Activated CD4-positive, alpha-beta T cell treated with anti-CD3 and anti-CD28 coated beads, Interleukin-2, amount 50 U/mL, for 1 hour (primary cell): ENCODE measurements at places on chromosomes 5 and 9.

DNA sequence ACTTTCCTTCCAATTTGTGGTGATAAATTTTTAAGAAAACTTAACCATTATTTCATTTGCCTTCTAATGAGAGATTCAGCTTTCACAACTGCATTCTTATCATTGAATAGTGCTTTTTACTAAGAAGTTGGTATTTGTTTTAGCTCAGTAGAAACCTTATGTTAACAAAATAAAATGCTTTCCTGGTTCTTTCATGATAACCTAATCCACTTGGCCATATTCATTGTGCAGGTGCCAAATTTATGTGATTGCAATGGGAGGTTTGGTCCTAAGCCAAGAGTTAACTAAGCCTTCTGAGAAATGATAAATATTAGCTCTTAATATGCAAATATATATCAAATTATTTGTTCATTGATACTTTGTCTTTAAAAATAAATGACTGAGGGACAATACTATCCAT, 141.1 kb upstream of the TLE4 start:
- DNase-seq = no peak

- no peak for DNase-seq
Observed at GRCh38 chr9:132408521-132408920, 1.5 kb upstream of the CFAP77 start.

DNA sequence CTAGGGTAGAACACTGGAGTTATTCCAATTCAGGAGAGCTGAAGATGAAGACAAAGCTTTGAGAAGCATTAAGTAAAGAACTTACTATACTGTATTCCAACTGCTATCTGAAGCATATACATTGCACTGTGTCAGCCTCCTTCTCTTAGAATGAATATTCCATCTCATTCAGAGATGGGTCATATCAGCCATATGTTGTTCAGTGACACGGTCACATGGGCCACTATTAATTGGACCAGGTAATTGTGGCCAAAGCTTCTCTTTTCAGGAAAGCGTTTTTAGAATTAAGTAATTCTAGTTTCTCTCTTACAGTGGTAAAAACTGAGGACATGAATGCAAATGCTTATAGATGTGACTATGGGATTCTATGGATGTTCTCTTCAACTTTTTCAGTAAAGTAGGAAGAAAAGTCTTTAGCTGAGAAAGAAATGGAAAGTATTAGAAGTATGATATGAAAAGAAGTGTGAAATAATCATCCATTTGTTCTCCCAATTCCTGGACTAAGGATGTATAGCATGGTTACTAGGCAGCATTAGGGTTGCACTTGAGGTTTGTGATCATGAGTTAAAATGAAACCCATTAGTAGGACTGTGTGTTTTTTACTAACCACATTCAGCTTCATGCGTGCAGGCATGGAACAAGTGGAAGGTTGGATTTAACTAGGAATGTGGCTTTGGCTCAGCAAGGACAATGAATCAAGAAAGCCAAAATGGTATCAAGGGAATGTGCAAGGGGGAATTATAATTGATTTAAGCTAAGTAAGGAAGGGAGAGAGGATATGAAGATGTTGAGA, 40.9 kb downstream of the CETN3 start:
- DNase-seq = no peak

GRCh38 chr9:131482343-131483006, 20.2 kb upstream of the POMT1 start:
- DNase-seq = no peak

DNA sequence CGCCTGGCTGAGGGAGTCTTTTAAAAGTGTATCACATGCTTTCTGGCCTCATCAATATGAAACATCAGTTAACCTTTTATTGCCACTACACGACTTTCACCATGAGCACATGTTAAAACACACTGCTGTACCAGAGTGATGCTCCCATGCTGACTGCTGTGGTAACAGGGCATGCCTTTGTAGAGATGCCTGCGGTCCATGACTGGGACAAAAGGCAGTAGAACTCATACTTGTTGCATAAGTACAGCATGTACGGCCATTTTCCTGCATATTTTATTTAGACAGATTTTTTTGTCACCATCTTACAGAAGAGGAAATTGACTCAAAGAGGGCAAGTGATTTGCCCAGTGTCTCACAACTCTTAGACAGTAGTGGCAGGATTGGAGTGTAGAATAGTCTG, 105.7 kb upstream of the ADAMTSL1 start:
- no peak for DNase-seq

GRCh38 chr9:16319646-16320045, 550.8 kb downstream of the BNC2 start:
- no peak for DNase-seq

GRCh38 chr5:170228762-170229435, 3.9 kb upstream of the C5orf58 start:
- DNase-seq = no peak

DNA sequence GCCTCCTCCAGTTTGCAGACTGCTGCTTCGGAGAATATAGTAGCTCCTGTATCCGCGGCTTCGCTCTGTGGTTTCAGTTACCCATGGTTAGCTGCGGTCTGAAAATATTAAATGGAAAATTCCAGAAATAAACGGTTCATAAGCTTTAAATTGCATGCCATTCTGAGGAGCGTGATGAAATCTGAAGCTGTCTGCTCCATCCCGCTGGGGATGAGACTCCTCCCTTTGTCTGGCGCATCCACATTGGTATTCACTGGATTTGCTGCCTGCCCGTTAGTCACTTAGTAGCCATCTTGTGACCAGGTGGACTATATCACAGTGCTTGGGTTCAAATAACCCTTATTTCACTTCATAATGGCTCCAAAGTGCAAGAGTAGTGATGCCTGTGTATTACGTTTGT, 36.3 kb downstream of the MSX2 start:
- no peak for DNase-seq

- DNase-seq = no peak
Observed at GRCh38 chr9:124300312-124300711, 42.6 kb downstream of the NEK6 start.

DNA sequence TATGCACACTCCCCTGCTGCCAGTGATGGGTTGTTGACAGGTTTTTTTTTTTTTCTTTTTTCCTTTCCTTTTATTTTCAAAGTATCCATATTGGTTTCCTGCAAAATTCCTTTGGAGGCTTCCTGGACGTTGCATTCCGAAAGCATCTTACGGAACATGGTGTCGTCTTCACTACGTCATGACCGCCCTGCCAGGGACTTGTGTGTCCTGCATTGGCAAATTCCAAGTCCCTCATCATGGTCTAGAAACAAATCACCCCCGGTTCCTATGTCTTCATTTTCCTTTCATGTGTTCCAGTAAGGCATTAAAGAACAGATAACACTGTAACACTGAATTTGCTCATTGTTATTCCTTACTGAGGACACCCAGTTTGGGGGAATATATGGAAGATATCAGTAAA, 35.0 kb upstream of the ADAMTSL1 start:
- DNase-seq = no peak

DNA sequence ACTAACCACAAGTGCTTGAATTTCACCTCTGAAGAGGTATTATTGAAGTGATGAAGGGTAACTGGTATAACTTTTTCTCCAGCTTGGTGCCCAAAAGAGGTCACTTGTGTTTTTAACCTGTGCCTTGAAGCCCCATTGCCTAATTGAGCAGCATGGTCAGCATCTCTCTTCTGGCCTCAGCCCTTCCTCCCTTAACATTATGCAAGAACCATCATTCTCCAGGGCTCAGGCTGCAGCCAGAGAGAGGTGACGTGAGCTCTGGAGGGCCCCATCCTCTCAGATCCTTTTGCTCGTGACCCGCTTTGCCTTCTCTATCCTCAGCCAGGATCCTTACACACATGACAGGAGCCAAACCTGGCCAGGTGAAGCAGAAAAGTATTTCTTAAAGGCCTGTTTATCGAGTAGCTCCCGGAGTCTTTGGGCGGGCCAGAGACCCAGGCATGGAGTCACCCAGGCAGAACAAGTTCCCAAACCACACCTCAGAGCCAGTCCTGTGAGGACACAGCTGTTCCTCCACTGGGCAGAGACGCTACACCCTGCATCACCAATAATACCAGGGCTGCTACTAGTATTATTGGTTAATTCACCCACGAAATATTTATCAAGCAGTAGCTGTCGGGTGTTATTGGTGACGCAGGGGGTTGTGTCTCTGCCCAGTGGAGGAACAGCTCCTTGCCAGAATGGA, 29.6 kb upstream of the BOD1 start:
- DNase-seq = no peak

GRCh38 chr5:905139-905642, 12.5 kb downstream of the TRIP13 start:
- DNase-seq = no peak

DNA sequence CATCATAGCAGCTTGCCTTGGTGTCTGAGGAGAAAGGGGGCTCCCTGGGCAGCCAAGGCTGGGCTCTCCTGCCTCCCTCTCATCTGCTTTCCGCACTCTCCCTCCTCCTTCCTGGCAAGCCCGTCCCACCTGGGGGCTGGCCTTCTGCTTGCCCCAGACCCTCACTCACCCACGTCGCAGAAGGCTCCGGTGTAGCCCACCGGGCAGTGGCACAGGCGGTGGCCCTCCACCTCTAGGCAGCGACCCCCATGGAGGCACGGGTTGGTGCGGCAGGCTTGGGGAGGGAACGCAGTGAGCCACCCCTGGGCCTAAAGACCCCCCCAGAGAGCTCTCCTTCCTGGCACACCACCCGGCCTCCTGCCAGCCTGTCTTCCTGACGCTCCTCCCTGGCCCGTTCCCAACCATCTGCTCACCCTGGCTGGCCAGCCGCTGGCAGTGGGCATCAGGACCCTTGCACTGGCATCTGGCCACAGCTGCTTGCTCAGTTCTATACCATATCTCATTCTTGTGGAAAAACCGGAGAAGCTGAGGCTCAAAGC, 4.2 kb upstream of the PFN3 start:
- no peak for DNase-seq

GRCh38 chr9:127122176-127123063, at the start of gene ANGPTL2:
Gene ANGPTL2, minus strand, starts transcription at chr9:127122635. Its CDS starts 13,904 bp downstream, at chr9:127108731.
- no peak for DNase-seq

DNA sequence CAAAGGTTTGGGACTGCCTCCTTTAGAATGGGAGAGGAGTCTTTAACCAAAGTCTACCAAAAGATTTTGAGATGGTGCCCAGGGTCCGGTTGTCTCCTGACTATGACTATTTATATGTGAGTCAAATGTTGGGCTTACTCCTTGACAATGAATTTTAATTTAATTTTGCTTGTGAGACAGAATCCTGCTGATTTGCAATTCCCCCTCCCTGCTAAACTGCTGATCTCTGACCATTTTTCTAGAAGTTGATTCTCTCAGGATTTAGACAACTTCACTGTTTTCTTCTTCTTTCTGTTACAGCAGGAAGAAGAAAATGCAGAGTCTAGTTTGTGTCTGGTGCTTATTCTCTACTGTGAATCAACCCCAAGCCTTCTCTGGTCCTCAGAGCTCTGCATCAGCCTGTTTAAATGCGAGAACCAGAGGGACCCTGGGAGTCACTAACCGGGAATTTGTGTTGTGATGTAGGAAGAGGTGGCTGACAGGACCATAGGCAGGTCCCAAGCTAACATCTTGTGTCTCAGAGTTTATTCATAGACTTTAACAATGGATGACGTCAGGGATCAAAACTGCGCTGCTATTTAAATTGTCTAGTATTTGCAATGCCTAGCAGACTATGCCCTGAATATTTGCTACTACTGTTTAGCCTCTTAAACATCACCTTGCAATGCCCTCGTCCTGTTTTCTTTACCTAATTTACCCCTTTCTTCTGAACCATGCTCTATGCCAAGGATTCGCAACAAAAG, 124.0 kb upstream of the TAF11L2 start:
- no peak for DNase-seq

DNA sequence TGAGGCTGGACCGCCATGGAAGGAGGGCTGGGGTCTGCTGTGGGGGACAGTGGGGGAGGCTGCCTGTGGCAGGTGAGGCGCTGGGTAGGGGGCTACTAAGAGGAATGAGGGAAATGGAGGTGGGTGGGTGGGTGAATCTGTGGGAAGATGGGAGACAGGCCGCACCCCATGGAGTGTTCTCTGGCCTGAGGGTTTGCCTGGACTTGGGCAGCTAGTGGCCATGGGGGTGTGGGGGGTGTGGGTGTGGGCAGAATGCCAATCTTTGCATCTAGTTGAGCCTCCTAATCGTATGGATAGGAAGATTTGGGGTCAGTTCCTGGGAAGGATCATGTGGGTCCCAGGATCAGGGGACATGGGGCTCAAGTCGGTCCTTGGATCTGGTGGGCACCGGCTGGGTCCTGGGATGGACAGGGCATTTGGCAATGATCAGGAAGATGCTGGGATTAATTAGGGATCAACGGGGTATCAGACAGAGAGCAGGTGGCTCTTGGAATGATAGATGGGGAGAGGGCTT, 518 bp downstream of the ZDHHC12 start:
- DNase-seq = no peak

GRCh38 chr5:148808864-148809642, 17.4 kb upstream of the ADRB2 start:
- DNase-seq = peak; percentile 36

GRCh38 chr9:101893661-101894646, 155.5 kb upstream of the GRIN3A start:
- no peak for DNase-seq

DNA sequence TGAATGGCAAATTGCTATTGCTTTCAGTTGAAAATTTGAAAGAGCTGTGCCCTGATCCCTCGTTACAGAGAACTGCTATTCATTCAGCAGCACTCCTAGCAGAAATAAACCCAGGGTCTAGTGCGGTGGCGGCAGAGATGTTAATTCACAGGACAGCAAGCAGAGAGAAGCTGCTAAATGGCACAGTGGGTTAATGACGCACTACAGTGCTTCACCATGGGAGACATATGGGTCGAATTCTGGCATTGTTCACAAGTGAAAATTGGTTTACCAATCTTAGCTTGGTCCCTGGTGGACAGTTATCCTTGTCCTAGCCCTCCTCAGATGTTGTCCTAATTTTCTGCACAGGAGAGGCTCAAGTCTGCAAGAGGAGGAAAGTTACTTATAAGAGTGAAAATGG, 807.4 kb downstream of the TLE1 start:
- no peak for DNase-seq

GRCh38 chr5:123365156-123365555, 58.0 kb downstream of the CEP120 start:
- DNase-seq = no peak

- DNase-seq = no peak
Observed at GRCh38 chr9:136880651-136881050, 5.7 kb upstream of the TRAF2 start.
